ENCODE measurements at places on chromosomes 7 and 10.

GRCh38 chr10:74743401-74743800, 83.0 kb upstream of the KAT6B start:
- DNase-seq: no peak

DNA sequence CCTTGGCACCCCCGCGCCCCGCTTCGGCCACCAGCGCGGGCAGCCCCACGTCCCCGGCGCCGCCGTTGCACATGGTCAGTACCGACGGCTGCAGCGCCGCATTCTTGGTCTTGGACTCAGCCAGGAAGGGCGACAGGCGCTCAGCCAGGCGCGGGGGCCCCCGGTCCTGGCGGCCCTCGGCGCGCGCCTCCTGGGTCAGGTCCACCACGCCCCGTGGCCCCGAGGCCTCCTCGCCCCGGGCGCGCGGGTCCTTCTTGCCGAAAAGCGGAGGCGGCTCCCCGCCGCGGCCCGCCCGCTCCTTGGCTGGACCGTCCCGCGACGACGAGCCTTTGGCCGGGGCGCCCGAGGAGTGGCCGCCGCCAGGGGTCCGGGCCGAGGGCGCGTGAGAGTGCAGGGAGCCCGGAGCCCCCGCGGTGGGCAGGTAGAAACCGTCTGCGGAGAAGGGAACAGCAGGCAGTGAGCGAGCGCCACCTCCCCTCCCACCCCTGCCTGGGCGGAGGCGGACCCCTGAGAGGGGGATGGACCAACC, 34.7 kb downstream of the TNRC18 start:
- no peak for DNase-seq

DNA sequence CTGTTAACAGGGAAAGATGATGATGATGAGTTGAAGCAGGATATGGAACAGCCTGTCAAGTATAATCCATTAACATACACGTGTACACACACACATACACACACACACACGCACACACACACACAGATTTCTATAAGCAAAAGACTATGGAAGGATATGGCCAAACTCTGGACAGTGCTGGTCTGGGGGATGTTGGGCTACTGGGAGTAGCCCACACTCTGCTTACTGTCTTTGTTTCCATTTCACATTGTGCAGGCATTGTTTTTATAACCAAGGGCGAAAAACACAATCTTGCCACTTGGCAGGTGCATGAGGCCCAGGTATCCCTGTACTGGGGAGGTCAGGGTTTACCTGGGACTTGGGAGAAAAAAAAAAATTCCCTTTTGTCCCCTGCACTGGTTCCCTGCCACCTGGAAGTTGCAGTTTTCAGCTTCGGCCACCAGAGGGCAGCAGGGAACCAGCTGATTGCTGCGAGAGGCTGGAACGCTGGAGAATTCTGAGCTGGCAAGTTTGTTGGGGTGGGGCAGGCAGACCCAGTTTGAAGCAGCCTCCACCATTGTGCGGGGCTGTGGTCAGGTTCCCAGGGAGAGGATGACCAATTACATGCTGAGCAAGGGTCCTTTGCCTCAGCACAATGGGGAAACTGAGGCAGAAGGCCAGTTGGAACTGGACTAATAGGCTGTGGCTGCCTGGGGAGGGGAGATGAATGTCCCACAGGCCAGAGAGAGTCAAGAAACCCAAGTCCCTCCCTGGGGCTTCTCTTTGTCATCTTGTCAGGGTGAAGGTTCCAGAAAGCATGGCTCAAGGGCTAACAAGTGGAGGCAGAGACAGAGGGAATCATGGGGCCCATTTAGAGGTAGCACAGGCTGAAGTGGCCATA, 27.3 kb downstream of the PPIF start:
- peak; percentile 31 for DNase-seq

GRCh38 chr10:125871338-125871737, 9.8 kb downstream of the DHX32 start:
- DNase-seq: no peak

DNA sequence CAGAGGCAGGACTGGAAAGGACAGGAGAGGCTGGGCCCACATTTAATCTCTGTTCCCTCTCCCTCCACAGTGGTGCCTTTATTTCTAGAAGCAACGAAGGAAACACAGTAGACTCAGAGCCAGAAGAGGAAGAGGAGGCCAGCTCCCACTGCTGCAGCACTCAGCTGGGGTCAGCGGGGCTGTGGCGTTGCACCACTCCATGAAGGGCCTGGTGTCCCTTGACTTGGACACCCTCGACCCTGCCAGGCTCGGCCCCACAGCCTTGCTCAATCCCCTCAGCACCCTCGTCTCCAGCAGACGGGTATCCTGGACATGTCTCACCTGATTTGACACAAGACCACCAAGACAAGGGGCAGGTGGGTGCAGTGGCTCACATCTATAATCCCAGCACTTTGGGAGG, 38.8 kb downstream of the PRKAG2 start:
- no peak for DNase-seq

DNA sequence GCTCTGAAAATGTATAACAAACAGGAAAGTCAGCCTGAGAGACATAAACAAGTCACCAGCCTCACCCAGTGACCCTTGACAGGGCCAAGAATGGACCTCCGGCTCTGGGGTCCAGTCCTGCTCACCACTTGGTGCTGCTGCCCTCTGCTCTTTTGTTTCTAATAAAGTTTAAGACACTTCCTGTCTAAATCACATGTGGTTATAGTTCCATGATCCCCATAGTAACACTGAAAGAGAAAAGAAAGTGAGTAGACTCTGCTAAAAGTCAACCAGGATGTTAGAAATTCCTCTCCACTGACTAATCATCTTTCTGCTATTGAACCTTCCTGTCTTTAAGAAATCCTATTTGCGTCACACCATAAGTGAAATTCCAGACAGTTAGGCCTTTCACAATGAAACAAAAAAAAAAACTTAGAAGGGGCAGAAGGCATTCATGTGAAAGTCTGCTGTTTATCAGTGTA, 179.2 kb upstream of the BET1 start:
- DNase-seq: no peak

DNA sequence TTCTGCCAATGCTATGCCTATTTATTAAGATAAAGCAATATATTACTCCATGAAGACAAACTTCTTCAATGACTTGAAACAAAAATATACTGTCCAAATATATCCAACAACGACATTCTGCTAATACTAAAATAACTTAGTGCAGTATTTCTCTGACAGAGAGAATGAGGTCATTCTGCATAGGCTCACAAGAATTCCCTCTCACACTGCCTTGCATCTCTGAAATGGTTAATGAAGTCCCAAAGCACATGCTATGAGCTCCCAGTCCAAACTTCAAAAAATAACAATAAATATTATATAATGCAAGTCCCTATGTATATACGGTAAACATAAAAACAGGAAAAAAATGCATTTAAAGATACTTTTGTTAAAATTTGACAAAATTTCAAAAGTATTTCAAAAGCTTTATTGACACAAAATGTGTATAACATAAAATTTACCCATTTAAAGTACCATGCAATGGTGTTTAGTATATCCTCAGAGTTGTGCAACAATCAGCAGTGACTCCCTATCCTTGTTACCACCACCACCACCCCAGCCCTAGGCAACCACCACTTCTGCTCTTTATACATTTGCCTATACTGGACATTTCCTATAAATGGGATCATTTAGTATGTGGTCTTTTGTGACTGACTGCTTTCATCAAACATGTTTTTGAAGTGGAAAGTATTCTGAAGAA, 27.6 kb downstream of the CHCHD3 start:
- DNase-seq: no peak

- DNase-seq: no peak
Measured at GRCh38 chr10:77378366-77379349, 258.9 kb downstream of the KCNMA1 start.

- DNase-seq: no peak
Measured at GRCh38 chr10:43308515-43308914, 41.6 kb upstream of the RASGEF1A start.

GRCh38 chr10:30637881-30638467, 8.4 kb upstream of the LYZL2 start:
- DNase-seq: no peak

- no peak for DNase-seq
Measured at GRCh38 chr7:75617634-75618234, 121.0 kb downstream of the HIP1 start.

DNA sequence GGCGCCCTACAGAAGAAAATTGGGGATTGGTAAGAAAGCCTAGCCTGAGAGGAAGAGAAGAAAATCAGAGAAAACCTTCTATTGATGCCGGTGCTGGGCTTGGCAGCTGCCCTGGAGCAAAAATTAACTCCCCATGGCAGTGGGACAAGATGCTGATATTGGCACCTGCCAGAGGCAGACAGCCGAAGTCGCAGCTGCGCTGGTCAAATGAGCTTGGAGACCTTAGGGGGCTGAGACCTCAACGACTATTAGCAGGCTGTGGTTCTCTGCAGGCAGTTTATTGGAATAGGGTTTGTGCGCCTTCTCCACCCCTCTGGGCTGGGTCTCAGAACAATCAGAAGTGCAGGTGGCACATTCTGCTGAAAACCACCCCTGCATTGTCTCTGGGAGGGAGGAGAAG, 213.7 kb downstream of the GFRA1 start:
- no peak for DNase-seq

DNA sequence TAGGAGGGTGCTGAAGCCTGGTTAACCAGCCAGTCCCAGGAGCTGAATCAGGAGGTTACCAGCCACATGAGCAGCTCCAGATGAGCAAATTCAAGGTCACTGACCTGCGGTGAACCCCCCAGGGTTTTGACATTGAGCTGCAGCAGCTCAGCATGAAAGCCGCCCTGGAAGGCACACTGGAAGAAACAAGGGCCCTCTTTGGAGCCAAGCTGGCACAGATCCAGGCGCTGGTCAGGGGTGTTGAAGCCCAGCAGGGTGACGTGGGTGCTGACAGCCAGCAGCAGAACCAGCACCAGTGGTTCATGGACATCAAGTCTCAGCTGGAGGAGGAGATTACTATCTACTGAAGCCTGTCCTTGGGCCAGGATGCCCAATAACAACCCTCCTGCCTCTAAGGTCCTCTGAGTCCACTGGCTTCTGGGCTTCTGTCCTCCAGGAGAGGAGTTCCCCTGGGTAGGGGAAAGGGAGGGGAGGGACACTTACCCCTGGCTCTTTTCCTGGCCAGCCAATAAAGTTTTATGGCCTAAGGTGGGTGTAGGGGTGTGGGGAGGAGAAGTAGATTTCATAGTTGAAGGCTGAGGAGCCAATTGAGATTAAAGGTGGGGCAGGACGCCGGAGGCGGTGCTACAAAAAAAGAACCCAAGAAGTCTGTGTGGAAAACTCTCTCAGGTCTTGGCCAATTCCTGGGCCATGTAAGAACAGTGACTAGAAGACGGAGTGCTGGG, 29.4 kb upstream of the ATOH7 start:
- peak; percentile 17 for DNase-seq

GRCh38 chr10:46550076-46550790, 6.2 kb downstream of the GPRIN2 start:
- no peak for DNase-seq

DNA sequence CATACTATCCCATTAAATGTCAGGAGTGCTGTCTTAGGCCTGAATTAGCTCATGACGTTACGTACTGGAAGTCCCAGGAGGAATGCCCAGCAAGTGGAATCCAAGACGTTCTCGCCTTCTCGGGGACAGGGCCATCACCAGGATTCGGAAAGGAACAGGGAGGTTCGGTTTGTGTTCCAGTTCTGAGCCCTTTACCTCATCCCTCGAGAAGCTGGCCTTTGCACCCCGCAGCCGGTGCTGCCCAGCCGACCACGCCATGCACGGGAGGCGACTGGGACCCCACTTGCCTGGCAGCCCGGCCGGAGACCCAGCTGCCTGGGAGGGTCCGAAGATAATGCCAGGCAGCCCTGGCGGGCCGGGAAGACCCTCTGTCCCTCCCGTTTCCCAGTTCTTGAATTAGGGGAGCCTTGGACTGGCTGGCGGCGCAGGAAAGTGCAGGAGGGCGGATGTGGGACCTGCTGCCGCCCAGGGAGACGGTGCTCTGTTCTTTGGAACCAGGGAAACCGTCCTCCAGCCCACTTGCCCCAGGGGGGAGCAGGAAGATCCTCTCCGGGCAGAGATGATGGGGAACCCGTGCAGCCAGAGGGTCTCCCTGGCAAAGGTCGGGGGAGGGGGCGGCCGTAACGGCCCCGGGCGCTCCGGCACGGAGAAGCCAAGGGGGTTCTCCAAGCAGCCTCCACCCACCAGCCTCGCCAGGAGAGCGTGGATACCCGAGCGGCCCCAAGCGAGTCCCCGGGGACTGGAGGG, 671 bp upstream of the CHST3 start:
- no peak for DNase-seq

DNA sequence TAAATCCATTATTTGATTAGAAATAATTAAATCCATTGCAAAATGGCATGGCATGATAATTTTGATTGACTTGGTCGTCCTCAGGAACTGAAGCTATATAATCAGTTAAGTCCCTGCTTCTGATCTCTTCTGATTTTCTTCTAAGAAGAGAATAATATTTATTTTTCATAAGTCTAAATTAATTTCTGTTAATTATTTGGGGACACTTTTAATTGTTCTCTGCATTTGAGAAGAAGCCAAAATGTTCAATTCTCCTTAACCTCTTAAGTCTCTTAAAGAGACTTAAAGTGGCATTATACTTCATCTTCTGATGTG, 67.2 kb downstream of the CAV1 start:
- DNase-seq: no peak

DNA sequence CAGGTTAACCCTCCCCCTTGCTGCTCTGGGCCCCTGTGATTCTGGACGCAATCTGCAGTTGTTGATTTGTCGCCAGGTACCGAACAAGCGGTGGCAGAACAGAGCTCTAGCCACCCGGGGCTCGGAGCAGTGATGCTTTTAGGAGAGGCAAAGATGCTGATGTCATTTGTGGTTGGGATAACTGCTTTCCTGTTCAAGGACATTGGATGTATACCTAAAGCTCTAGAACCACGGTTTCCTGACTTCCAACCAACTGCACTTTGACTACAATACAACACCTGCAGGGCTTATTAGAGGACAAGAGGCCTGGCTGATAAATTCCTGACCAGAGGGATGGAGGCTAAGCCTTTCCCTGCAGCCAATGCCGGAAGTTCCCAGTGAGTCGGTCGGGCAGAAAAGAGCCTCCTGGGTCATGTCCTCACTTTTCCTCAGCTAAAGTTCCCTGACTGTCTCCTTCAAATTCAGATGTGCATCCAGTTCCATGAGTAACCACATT, 6.5 kb upstream of the RBM20 start:
- DNase-seq: no peak

DNA sequence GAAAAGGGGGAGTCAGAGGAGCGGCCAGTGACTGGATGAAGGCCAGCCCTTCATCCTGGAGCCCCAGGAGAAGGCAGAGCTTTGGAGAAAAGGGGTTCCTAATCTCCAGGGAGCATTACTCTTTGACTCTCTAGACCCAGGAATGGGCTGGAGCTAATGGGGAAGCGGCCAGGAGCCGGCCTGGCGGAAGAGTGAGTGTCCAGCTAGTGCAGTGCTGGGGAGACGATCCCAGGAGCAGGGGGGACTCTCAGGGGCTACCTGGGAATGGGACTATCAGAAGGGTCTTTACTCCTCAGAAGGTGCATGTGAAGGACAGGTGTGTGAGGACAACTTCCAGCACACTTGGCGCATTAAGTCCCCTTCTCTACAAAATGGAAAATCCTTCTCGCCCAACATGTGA, 2.4 kb upstream of the PAX2 start:
- no peak for DNase-seq

DNA sequence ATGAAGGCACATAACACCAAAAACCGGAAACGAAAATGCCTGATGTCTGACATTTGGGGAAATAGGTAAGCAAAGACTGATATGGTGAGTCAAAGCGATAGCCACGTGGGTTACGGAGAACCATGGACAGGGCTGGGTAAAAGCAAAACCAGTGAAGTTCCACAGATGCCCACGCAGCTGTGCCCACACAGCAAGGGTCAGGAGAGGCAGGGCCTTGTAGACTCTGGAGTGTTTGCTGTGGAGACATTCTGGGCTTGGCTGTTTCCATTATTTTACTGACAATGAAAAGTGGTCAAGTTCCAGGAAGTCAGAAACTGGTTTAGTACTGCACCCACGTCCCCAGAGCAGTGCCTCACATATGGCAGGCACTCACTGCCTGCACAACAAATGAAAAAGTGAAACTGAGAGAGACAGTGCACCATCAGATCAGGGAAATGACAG, 148.7 kb downstream of the ZMYND11 start:
- no peak for DNase-seq

All from anterior cingulate cortex (tissue), 58 donors.